Femur (tissue), 1 donor: ENCODE measurements at places on chromosomes 7 and 10.
A peak's percentile ranks its signal among the peaks of the same experiment; 100 is the strongest.

DNA sequence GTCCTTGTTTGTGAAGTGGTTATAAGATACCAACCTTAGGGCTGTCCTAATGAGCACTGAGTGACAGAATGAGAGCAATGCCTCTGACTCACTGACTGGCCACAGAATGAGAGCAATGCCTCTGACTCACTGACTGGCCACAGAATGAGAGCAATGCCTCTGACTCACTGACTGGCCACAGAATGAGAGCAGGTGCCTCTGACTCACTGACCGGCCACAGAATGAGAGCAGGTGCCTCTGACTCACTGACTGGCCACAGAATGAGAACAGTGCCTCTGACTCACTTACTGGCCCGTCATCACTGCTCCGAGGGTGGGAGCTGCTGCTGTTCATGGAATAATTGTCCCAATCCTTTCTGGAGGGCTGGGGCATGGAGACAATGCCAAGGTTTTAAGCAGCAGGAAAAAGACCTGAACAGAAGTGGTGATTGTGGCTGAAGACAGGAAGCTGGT, 265.2 kb upstream of the PPP2R2D start:
- DNase-seq, result no peak

GRCh38 chr10:125061557-125062226, 98.7 kb downstream of the CTBP2 start:
- DNase-seq, result no peak

DNA sequence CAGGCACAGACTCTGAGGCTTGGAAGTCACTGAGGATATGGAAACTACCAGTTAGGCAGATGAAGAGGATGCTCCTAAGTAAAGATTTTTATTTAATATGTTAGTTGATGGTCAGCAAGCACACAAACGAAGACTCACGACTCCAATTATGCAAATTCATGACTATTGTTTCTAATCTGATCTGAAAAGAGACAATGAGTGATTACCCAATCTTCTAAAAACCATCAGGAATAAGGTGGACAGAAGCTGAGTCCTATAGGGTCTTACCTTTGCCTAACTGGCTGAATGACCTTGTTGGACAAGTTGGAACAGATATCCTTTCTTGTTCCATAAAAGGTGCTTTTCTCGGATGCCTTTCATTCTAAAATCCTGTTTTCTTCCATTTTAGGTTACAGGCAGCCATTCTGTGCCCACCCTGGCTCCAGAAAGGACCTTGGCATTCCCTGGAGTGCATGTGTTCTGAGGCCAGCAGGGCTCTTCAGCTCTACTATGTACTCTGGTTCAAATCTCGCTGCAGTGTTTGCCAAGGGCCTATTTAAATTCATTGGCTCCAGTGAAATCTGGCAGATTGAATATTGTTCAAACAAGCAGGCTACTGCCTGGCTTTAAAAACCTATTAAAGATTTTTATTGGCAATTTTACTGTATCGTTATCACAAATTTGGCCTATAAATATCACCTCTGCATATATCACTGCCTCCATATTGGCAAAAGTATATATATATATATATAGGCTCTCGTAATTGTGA, 77.5 kb downstream of the SLC25A13 start:
- DNase-seq, result no peak

DNA sequence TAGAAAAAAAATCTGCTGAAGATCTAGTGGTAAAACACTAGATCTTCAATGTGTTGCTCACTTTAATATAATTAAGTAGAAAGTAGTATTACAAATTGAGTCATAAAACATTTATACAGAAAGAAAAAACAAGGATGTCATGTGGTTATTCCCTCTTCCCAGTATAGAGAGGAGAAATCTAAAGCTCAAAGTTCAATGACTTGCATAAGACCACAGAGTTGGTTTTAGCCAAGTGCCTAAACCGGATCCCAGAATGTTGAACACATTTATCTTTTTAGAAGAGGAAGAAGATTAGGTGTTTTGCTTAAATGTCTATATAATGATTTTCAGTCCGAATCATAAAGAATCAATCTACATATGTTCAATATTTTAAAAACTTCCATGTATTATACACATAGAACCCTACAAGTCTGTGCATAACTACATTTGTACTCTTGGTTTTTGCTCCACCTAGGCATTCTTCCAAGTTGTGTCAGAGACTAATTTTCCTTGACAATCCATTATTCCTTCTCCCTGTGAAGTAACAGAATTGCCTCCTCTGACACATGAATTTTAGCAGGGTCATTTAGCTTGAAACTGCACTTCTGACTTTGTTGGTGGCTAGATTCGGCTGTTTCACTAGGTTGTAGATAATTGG, 389.2 kb downstream of the MAGI2 start:
- DNase-seq, result no peak

DNA sequence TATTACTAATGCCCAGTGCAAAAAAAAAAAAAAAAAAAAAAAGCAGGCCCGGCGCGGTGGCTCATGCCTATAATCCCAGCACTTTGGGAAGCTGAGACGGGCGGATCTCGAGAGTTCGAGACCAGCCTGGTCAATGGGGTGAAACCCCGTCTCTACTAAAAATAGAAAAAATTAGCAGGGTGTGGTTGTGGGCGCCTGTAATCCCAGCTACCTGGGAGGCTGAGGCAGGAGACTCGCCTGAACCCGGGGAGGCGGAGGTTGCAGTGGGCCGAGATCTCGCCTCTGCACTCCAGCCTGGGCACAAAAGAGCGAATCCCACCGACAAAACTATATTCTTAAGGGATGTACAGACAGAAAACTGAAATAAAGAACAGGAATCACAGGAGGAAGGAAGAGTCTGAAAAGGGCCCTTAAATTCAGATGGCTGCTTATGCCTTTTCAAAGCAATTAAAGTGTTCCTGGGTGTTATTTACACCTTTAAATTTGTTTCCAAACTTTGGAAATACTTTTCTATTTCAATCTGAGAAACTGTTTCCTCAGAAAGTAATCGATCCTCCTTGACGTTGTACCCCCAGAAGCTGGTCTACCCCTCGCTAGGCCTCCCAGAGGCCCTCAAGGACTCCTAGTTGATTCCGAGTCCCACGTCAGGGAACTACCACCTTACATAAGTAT, 2.0 kb upstream of the KMT2E start:
- DNase-seq, result peak; percentile 39

GRCh38 chr10:21980691-21981090, 22.8 kb downstream of the DNAJC1 start:
- DNase-seq, result no peak

DNA sequence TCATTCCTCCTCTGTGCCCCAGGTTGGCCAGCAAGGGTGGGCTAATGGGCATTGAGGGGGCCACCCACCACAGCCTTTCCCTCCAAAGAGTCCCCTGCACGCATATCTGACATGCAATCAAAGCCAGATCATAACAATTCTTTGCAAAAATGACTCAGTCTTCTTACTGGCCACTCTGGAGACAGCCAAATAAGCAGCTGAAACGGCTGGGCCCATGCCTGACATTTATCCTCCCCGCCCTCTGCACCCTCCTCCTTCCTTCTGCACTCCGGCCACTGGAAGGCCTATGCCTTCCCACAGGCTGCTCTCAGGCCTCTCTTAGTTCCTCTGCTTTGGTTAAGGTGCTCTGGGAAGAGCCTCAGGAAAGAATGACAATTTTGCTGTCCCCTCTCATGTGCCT, 29.2 kb upstream of the NPFFR1 start:
- DNase-seq, result no peak

GRCh38 chr10:78042752-78043104, 9.1 kb downstream of the RPS24 start:
- DNase-seq, result no peak

GRCh38 chr10:34473174-34474008, 341.7 kb downstream of the PARD3 start:
- DNase-seq, result no peak

DNA sequence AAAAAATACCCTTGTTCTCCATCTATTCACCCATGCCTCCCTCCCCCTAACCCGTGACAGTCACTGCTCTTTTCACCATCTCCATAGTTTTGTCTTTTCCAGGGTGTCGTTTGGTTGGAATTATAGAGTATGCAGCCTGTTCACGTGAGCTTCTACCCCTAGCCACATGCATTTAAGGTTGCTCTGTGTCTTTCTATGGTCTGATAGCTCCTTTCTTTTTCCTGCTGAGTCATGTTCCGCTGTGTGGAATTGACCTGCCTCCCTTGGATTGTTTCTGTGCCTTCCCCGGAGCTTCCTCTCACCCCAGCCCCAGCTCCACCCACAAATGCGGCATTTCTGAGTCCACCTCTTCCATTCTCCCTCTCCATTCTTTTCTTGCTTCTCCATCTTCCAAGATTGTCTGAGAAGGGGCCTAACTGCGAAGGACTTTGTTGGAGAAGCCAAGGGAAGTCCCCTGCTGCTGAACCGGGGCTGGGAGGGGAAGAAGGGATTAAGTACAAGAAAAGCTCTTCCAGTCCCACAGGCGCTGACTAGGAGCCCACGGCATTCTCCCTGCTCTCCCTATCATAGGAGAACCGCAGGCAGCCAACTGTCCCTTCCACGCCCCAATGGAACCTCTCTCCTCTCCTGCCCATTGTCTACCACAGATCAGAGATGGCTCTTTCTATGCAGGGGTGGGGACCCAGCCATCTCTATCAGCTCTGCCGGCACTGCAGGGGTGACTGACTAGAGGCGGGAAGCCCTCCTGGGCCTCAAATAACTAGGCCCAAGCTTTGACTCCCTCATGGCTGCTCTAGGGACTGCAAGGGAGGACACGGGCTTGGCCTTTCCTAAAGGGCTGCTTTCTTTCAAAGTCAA, 87.5 kb upstream of the ANLN start:
- no peak for DNase-seq

GRCh38 chr10:44907556-44907955, 3.6 kb upstream of the TMEM72 start:
- no peak for DNase-seq

- DNase-seq, result no peak
These were observed 38.8 kb downstream of the FIGNL1 start for GRCh38 chr7:50411332-50411731.

GRCh38 chr10:76916536-76916935, 721.1 kb downstream of the KCNMA1 start:
- no peak for DNase-seq

DNA sequence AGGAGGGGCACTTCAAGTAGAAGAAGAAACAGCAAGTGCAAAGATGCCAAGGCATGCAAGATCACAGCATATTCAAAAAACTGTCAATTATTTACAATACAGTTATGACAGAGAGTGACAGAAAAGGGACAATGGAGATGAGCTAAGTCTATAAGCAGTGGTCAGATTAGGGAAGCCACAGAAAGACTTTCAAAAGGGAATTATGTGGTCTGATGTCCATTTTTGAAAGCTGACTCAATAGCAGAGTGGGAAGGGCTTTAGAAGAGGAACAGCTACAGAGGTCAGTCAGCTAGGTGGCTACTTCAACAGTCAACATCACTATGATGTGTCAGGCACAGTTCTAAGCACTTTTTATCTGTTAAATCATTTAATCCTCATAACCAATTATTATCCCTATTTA, 45.2 kb upstream of the SPOCK2 start:
- DNase-seq, result no peak

DNA sequence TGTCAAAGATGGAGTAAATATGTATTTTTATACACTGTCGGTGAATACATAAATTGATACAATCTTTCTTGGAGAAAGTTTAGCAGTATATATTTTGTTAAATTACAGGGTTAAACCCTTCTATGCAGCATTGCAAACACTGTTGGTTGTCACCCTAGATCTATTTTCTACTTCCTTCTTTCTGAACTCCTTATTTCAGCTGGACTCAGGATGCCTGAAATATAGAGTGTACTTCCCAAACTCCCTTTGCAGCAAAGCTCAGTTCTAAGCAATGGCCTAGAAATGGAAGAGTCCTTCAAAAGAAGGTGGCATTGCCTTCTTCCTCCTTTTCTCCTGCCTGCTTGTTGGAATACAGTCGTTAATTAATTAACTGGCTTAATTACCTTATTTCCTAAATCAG, 20.6 kb downstream of the CUBN start:
- no peak for DNase-seq

GRCh38 chr10:132532179-132532578, 5.4 kb upstream of the INPP5A start:
- no peak for DNase-seq

DNA sequence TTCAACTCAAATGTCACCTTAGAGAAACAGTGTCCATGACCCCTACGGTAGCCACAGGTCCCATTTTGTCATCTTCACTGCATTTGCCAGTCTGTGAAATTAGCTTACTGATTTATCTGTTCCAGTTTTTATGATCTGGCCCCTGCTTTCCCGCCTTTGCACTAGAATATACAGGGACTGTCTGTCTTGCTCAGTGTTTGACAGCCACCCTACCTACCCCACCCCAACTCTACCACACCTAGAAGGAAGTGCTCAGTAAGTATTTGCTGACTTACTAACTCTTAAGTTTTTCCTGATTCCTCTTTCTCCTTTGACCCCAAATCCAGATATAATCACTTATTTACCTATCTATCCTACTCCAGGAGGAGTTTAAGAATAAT, 49.5 kb downstream of the CREB3L2 start:
- DNase-seq, result no peak

DNA sequence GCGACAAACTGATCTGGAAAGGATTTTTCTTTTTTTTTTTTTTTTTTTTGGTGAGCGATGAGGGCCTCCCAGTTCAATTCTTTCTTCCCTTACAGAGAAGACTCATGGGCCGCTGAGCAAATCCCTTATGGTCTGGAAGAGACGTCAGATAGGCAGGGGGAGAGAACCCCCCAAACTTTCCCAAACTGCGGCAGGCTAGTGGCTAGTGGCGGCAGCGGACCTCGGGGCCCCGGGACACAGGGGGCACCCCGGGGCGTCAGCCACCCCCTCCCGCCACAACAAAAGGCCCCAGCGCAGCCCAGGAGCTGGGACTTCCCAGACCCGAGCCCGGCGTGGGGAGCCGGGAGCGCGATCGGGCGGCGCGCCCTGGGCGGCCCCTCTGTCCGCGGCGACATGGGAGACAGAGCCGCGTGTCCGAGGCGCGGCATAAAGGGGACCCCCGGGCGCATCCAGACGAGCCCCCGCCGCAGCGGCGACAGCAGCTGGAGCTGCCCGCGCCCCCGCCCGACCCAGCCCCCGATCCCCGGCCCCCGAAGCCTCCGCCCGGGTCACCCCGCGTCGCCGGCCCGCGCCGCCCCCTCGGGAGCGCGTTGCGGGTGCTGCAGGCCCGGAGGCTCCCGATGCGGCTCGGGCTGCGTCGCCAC, 755 bp downstream of the FAM171A1 start:
- DNase-seq, result peak; percentile 48

GRCh38 chr7:121054925-121055324, 66.4 kb downstream of the CPED1 start:
- DNase-seq, result no peak

GRCh38 chr7:128739048-128739962, at the start of gene CALU:
CALU (plus strand) TSS chr7:128739359; CDS start chr7:128748584, 9,225 bp downstream.
- DNase-seq, result peak; percentile 99

DNA sequence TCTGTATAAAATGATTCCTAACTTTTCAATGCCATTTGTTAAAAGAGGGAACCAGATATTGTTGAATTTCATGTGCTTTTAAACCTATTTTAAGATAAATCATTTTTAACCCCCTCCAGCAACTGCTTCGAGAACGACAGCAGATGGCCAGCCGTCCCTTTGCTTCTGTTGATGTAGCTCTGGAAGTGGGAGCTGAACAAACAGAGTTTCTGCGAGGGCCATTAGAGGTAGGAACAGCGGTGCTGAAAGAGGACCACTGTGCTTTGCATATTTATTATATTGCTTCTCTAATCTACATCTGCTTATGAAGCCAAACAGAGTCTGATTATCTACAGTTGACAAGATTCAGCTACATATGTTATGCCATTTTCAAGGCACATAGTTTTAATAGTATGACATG, 545.9 kb downstream of the GFRA1 start:
- DNase-seq, result no peak
